ENCODE measurements at places on chromosomes 4 and X. TPM values are rescaled to one million over a fixed set of nuclear protein-coding genes. Genes with fewer than 3 reads are reported as not detected.

The SSX1 gene
- total RNA-seq, result not detected

The GPRASP1 gene
- 2.3 TPM for total RNA-seq

The MAGEA1 gene
- total RNA-seq, result not detected

The ZFP42 gene
- not detected for total RNA-seq

The POU3F4 gene
- under 0.01 TPM for total RNA-seq

The PAGE2B gene
- not detected for total RNA-seq

The IKBKG gene
- 13.8 TPM for total RNA-seq

The PSAPL1 gene
- total RNA-seq, result not detected

The MAGEA2B gene
- total RNA-seq, result not detected

The CLCN5 gene
- 13.7 TPM for total RNA-seq

The HMX1 gene
- not detected for total RNA-seq

The RAI2 gene
- 1.6 TPM for total RNA-seq

The HSFX1 gene
- total RNA-seq, result 0.66 TPM

The CITED1 gene
- total RNA-seq, result not detected

The EDNRA gene
- total RNA-seq, result 8.1 TPM

The RGN gene
- total RNA-seq, result 7.3 TPM

The PROM1 gene
- total RNA-seq, result not detected

The PPP1R3F gene
- 2.9 TPM for total RNA-seq

The ADGRL3 gene
- total RNA-seq, result 3.0 TPM

The SHROOM4 gene
- total RNA-seq, result 3.0 TPM

The USP17L10 gene
- total RNA-seq, result not detected

The RHOH gene
- not detected for total RNA-seq

The AIMP1 gene
- 29.3 TPM for total RNA-seq

The USP26 gene
- total RNA-seq, result not detected

The FHL1 gene
- 168 TPM for total RNA-seq

The DCAF4L1 gene
- total RNA-seq, result 0.13 TPM

The UPF3B gene
- 2.0 TPM for total RNA-seq

The SRPX gene
- total RNA-seq, result 65.0 TPM

The GRPR gene
- total RNA-seq, result 0.13 TPM

The TMEM144 gene
- total RNA-seq, result 4.4 TPM

The PDLIM3 gene
- 89.6 TPM for total RNA-seq

The CYBB gene
- total RNA-seq, result not detected

The MAGEA4 gene
- not detected for total RNA-seq

The BANK1 gene
- total RNA-seq, result 0.06 TPM

The SPACA5 gene
- not detected for total RNA-seq

The CYTL1 gene
- total RNA-seq, result 41.5 TPM

The EMCN gene
- 7.6 TPM for total RNA-seq

The CLIC2 gene
- 2.4 TPM for total RNA-seq

The MAGEC3 gene
- not detected for total RNA-seq

The CT45A3 gene
- not detected for total RNA-seq

The MAGEB2 gene
- total RNA-seq, result not detected

The MAB21L2 gene
- 3.5 TPM for total RNA-seq

The CTAG1A gene
- not detected for total RNA-seq

The ARL9 gene
- total RNA-seq, result 0.13 TPM
